ENCODE measurements at places on chromosomes 7 and 10. TPM values are rescaled to one million over a fixed set of nuclear protein-coding genes. Genes with fewer than 3 reads are reported as not detected.

The AMPH gene
- total RNA-seq = 1.4 TPM

The MMD2 gene
- not detected for total RNA-seq

The PAPSS2 gene
- total RNA-seq = 2.5 TPM

The FKBP14 gene
- 4.5 TPM for total RNA-seq

The HYAL4 gene
- 0.05 TPM for total RNA-seq

The LEP gene
- total RNA-seq = 0.05 TPM

The C1QL3 gene
- total RNA-seq = not detected

The SBDS gene
- total RNA-seq = 45.3 TPM

The AMZ1 gene
- 0.05 TPM for total RNA-seq

The VENTX gene
- total RNA-seq = 0.09 TPM

The VAX1 gene
- total RNA-seq = not detected
